ENCODE measurements at places on chromosomes 16 and 17. TPM values are rescaled to one million over a fixed set of nuclear protein-coding genes. Genes with fewer than 3 reads are reported as not detected.

- no peak for DNase-seq
Measured at GRCh38 chr17:82531431-82531881, 11.9 kb downstream of the FOXK2 start.

- no peak for DNase-seq
Measured at GRCh38 chr16:78116946-78117345, 17.5 kb downstream of the WWOX start.

SNX20 gene
- total RNA-seq: not detected

GRCh38 chr16:74448990-74449389, 27.7 kb upstream of the CLEC18B start:
- no peak for DNase-seq

GRCh38 chr17:48636177-48637018, 10.2 kb upstream of the HOXB9 start:
- DNase-seq: peak; percentile 83

MYH8 gene
- not detected for total RNA-seq

DNA sequence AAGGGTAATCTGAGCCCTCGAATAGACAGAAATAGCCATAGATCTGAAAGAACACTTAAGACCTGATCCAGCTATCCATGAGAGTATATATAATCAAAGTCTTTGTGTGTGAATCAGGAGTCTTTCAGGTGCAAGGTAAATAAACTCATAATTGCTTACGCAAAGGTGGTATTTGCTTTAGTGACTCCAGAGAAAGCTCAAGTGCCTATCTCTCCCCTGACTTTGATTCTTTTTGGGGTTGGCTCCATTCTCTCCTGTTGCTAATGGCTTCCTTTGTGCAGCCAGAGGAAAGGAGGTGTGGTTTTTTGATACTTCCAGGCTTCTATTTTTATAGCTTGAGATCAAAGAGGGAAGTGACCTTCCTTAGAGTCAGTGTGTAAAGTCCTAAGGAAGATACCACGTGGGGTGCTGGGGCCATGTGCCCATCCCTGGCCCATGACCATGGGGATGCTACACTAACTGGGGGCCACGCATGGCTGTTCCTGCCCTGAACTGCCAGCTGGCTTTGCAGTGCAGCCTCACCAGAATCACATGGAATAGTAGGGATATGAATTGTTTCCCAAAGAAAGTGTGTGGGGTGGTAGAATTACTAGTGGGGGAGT, 45.8 kb downstream of the TENT4B start:
- DNase-seq: peak; percentile 60

CRHR1 gene
- not detected for total RNA-seq

HOXB5 gene
- total RNA-seq: not detected

CDK5R1 gene
- total RNA-seq: 2.5 TPM

- no peak for DNase-seq
Measured at GRCh38 chr17:12445331-12445730, 220.4 kb upstream of the MYOCD start.

GRCh38 chr17:13113821-13114525, 96.1 kb upstream of the ELAC2 start:
- DNase-seq: no peak

DNA sequence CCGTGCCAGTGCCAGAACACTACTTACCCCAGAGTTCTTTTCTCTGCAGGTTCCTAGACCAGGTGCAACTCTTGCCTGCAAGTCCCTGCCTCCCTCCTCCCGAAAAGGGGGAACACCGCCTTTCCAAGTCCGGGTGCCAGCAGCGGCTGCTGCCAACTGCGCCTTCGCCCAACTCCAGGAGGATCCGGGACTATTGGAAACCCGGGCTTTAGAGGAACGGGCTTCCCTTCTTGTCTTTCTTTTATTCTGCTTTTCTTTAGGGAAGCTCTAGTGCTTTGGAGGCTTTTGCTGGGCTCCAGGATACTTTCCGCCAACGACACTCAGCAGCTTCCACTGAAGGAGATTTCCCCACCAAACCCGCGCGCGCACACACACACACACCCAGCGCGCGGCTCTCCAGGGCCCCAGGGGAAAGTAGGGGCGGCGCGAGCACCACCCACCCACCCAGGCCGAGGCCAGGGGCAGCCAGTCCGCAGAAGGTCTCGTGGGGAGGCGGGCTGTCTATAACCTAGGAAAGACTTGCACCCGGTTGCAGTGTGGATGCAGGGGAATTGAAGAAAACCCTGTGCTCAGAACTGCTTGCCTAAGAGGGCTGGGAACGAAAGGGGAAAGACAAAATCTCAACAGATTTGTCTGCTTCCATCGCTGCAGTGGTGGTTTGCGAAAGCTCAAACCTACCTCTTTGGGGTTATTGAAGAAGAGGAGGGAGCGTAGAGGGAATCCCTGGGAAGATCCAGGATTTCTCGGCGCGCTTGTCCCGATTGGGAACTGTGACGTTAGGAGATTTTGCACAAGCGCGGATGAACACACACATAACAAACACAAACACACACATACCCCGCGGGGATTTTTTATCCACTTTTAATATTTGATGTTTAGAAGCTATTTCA, 977 bp upstream of the CA10 start:
- no peak for DNase-seq

DNA sequence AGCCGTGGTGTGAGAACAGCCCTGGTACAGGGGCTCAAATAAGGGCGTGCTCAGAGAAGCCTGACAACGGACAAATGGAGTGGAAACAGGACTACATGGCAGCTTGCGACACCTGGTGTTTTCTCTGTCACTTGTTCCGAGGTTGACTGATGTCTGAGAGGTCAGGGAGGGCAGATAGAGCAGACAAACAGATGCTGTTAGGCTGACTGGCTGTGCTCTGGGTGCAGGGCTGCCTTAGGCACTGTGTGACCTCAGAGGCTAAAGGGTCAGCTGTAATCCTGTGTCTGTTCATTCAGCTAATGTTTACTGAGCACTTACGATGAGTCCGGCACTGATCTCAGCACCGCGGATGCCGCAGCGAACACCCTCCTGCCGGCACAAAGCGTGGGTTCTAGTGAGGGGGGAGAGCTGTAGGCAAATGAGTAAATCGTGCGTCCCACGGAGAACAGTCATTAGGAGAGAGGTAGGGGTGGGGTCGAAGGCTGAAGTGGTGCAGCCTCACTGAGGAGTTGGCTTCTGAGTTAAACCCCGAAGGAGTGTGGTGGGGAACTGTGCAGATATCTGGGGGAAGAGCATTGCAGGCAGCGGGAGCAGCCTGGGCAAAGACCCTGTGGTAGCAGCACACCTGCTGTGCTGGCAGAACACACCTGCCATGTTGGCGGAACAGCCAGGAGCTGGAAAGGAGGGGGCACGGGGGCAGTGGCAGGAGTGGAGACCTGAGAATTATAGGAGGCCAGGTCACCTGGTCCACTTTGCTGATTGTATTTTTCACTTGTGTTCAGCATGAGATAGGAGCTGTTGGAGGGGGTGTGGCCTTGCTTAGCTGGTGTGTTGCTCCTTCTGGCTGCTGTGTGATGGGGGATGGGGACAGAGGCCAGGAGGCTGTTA, 35.0 kb downstream of the GPT2 start:
- peak; percentile 97 for DNase-seq

TERB1 gene
- not detected for total RNA-seq

TEPSIN gene
- 8.5 TPM for total RNA-seq

GRCh38 chr17:72967977-72968585, 124.4 kb downstream of the SLC39A11 start:
- DNase-seq: no peak

- DNase-seq: no peak
Measured at GRCh38 chr17:82355770-82356427, 3.1 kb upstream of the TEX19 start.

- no peak for DNase-seq
Measured at GRCh38 chr17:33469911-33470310, 176.8 kb upstream of the ASIC2 start.

CDRT15 gene
- not detected for total RNA-seq

KRTAP9-4 gene
- not detected for total RNA-seq

- peak; percentile 53 for DNase-seq
Measured at GRCh38 chr17:57739402-57740234, 5.5 kb downstream of the CCDC182 start.

GRCh38 chr17:5943982-5944381, 126.2 kb upstream of the WSCD1 start:
- no peak for DNase-seq

GRCh38 chr17:78396441-78397337, 18.2 kb downstream of the PGS1 start:
- peak; percentile 57 for DNase-seq

DNA sequence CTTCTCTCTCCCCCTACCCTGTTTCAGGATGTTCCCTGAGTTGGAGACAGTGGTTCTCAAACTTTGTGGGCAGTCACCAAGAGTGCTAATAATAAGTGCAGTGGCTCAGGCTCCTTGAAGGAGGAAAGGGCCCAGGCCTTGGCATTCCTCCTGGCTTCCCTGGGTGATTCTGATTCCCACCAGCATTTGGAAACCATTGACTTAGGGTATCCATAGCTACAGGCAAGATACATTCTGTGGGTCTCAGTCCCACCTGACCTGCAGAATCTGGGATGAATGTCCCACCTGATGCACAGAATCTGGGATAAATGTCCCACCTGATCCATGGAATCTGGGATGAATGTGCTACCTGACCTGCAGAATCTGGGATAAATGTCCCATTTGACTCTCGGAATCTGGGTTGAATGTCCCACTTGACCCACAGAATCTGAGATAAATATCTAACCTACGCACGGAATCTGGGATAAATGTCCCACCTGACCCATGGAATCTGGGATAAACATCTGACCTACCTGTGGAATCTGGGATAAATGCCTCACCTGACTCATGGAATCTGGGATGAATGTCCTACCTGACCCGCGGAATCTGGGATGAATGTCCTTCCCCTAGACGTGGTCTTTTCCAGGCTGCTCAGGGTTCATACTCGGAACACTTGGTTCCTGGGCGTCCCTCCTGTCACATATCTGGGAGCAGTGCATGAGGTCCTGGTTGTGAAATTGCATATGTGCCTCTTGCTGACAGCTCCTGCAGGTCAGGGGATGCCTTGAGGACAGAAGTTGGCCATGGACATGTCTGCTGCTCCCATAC, 136.7 kb upstream of the HS3ST2 start:
- DNase-seq: no peak

DNA sequence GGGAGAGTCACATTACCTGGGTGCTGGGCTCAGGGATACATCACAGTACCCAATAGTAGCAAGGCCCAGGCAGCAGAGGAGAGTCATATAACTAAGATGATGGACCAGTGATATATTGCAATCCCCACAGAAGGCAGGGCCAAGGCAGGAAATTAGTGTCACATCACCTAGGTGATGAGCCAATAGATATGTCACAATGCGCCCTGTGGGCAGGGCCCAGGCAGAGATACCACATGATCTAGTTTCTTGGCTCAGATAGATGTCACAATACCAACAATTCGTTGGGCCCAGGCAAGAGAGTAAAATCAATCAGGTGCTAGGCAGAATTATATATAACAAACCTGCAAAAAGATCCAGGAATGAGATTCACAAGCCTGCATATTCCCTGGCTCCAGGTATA, 2111.5 kb downstream of the TP53TG3F start:
- no peak for DNase-seq

DNA sequence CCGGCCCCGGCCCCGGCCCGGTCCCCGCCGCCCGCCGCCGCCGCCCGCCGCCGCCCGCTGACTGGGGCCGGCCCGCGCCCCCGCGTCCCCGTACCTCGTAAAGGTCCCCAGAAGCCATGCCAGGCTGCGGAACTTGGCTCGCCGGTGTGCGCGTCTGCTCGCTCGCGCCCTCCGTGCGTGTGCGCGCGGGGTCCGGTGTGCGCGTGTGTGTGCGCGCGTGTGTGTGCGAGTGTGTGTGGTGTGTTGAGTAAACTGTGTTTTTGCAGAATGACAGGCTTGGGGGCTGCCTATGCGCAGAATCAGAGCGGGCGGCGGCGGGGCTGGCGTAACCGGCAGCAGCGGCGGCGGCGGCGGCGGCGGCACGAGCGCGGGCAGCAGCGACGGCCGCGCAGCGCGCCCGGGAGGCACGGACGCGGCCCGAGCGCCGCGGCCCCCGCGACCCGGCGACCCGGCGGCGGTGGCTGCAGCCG, 307 bp downstream of the CDYL2 start:
- DNase-seq: peak; percentile 6

DNA sequence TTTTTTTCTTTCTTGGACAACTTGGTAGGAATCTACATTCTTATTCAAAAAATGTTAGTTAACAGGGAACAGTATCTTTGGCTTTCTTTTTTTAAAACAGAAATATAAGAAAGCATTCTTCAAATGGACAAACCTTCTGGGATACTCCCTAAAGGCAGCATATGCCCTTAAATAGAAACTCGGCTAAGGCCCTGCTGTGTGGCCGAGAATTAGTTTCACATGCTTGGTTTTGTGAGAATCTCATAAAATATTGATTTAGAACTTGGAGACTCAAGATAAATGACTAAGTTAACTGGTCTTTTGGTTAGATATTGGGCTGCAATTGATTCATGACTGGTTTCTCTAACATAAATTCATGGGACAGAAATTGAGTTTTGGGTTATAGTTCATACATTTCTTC, 359.9 kb upstream of the XYLT1 start:
- no peak for DNase-seq

DNA sequence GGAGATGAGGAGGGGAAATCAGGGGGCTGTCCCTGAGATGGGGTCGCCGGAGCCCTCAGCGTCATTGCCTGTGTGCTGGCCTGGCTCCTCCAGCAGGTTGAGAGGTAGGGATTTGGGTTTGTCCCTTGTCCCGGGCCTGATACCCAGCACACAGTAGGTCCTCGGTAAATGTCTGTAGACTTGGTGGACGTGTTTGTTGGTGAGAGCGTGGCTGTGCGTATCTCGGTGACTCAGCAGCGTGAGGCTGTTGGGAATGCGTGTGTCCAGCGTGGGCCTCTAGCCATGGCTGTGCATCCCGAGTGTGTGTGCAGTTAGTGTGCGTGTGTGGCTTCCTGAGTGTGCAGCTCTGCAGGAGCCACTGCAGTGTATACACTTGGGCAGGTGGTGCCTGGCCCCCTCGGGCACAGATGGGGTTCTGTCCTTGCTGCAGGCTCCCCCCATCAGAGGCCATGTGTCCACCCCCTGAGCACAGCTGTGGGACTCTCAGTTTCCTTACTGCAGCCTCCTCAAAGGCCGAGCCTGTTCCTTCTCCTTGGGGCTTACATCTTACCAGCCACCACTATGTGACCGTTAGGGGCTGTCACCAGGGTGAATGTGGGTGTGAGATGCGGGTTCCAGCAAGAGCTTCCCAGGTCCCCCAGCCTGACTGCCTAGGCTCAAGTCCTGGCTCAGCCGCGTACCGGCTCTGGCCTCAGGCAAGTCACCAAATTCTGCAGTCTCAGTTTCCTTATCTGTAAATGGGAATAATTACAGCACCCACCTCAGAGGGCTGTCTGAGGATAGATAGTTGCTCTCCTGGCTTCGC, 5.7 kb downstream of the NECAB2 start:
- no peak for DNase-seq

TBC1D16 gene
- 24.7 TPM for total RNA-seq

GRCh38 chr16:142405-142967, 4.0 kb upstream of the NPRL3 start:
- DNase-seq: peak; percentile 52
